ENCODE measurements at places on chromosomes 13 and 19.
A peak's percentile ranks its signal among the peaks of the same experiment; 100 is the strongest.

DNA sequence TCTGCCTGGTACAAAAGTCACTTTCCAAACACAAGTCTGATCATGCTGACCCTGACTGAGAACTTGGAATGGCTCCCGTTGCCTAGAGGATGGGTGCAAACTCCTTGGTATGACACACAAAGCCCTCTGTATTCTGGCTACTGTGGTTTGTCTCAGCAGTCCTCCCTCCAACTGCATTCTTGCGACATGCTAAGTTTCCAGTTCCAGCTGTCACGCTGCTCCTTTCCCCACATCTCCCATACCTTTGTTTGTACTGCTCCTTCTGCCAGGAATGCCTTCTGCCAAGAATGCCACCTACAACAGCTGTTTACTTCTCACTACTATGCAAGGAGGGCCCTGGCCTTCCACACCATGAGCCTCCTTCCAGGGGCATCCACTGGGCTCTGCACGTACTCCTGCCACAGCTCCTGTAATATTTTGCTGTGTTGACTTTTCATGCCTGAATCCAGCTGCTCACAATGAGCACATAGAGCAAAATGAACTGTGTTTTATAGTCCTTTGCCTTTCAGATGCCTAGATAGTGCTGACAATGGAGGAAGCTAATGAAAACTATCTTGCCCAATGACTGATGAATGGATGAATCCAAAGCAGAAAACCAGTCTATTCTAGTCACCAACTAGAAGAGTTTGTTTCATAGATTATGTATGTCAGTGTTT lies 543.7 kb downstream of the EFNB2 start:
- DNase-seq = peak; percentile 78

- DNase-seq = peak; percentile 18
These were observed 30.7 kb downstream of the ZNF844 start for GRCh38 chr19:12095111-12095790.

GRCh38 chr19:29287061-29287460 lies 74.1 kb upstream of the UQCRFS1 start:
- no peak for DNase-seq

- DNase-seq = peak; percentile 100
These were observed at the start of gene HNRNPL for GRCh38 chr19:38849860-38850435. TSS of gene HNRNPL (minus strand) at chr19:38849986. CDS start at chr19:38849966, 20 bp downstream.

- DNase-seq = no peak
These were observed 27.9 kb upstream of the NDUFS7 start for GRCh38 chr19:1355568-1356507.

- no peak for DNase-seq
These were observed 8.5 kb upstream of the SIGLEC8 start for GRCh38 chr19:51466723-51467122.

DNA sequence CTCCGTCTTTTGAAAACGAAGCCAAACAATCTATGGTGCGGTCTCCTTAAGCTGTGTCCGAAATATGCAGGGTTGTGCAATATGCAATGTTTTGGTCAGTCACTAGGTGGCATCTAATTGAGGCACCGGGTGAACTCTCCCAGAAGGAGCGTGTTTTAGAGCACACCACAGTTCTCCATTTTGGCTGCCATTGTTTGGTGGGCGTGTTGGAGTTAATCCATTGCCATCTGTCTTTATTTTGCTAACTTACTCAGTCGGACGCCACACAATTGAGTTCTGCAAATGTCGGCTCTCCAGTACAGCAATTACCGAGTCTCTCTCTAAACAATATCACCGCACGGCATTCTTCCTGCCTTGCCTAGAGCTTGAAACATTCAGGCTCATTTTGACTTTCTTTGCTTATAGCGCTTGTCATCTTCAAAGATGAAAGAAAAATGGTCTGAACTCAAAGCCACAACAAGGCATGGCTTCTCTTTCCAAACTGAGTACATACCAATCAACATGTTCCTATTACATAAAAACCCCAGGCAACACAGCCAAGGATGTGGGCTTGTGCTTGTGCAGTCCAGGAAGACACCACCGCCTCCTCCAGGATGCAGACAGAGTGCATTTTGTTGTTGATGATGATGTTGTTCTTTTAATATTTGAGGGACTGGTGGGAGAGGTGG lies 182.0 kb upstream of the SERP2 start:
- DNase-seq = peak; percentile 75

DNA sequence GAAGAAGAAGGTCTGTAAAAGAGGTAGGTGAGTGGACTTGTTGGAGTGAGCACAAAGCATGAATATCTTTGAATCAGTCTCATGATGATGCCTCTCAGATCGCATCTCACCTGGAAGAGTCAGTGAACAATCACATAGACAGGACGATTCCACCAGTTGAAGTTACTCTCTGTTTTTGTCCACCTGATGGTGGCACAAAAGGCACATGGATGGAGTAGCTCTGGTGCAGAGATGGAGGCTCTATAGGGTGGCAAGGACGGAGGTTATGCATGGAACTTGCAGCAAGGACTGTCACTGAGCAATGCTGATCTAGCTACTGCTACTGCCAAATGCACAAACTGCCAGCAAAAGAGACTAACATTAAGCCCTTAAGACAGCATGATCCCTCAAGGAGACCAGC lies 10.3 kb upstream of the MYCBP2 start:
- DNase-seq = no peak

Data from fibroblast of skin of back (primary cell).